ENCODE measurements at places on chromosomes 16 and 17.

- H3K27me3 ChIP-seq = peaks cover 2% of the 10 kb centered on the region
- no peak overlapping the region for H3K4me3 ChIP-seq
- no peaks in the 10 kb centered on the region for H3K36me3 ChIP-seq
- DNase-seq = no peak
Measured at GRCh38 chr17:76631821-76632565, 11.6 kb downstream of the ST6GALNAC1 start.

DNA sequence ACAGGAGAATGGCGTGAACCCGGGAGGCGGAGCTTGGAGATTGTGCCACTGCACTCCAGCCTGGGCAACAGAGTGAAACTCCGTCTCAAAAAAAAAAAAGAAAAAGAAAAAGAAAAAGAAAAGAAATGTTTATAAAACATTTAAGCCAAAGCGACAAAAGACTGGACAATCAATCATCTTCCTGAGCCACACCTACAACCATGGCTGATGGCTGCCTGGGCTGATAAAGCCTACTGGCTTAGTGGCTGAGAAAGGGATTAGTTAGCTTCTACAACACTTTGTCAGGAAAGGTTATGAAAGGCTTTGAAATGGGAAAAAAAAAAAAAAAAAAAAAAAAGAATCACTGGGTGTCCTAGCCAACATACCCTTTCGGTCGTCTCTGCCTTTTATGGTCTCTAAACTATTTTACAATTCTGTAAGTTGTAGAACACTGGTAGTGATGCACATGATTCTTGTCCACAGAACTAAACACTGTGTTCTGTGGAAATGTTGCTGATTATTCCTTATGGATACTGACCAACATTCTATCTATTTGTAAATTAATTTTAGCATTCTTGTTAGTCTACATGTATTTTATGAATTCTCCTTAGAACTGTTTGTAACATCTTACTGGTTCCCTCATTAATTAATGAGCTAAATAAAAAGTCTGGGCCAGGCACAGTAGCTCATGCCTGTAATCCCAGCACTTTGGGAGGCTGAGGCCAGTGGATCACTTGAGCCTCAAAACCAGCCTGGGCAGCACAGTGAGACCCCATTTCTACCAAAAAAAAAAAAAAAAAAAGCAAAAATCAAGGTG lies 45.5 kb downstream of the ZZEF1 start:
- H3K4me3 ChIP-seq = no peak overlapping the region
- H3K27me3 ChIP-seq = no peaks in the 10 kb centered on the region
- peaks cover 55% of the 10 kb centered on the region for H3K36me3 ChIP-seq
- peaks cover 13% of the 10 kb centered on the region for H3K4me1 ChIP-seq

GRCh38 chr16:6573577-6573976 lies 759.1 kb upstream of the RBFOX1 start:
- no peaks in the 10 kb centered on the region for H3K27me3 ChIP-seq
- H3K4me1 ChIP-seq = no peaks in the 10 kb centered on the region

GRCh38 chr16:66182592-66182991 lies 183.9 kb upstream of the CDH5 start:
- no peak overlapping the region for H3K4me3 ChIP-seq
- no peaks in the 10 kb centered on the region for H3K4me1 ChIP-seq
- H3K36me3 ChIP-seq = no peaks in the 10 kb centered on the region
- no peak overlapping the region for H3K27ac ChIP-seq
- H3K27me3 ChIP-seq = peaks cover 4% of the 10 kb centered on the region

- peaks cover 25% of the 10 kb centered on the region for H3K4me1 ChIP-seq
- H3K27ac ChIP-seq = no peak overlapping the region
- H3K36me3 ChIP-seq = no peaks in the 10 kb centered on the region
- DNase-seq = no peak
- H3K27me3 ChIP-seq = no peaks in the 10 kb centered on the region
- H3K4me3 ChIP-seq = no peak overlapping the region
Measured at GRCh38 chr17:44249501-44250246, 18.3 kb downstream of the SLC4A1 start.

- peaks cover 28% of the 10 kb centered on the region for H3K4me1 ChIP-seq
- H3K36me3 ChIP-seq = no peaks in the 10 kb centered on the region
- H3K27me3 ChIP-seq = peaks cover 3% of the 10 kb centered on the region
- peak overlapping the region; percentile 90 for H3K4me3 ChIP-seq
- no peak for DNase-seq
- no peak overlapping the region for H3K27ac ChIP-seq
Measured at GRCh38 chr16:85025781-85026653, 1.6 kb upstream of the KIAA0513 start.
